ENCODE measurements at places on chromosomes 2 and 18.

- no peak for DNase-seq
Observed at GRCh38 chr18:61596296-61596695, 263.1 kb downstream of the CDH20 start.

DNA sequence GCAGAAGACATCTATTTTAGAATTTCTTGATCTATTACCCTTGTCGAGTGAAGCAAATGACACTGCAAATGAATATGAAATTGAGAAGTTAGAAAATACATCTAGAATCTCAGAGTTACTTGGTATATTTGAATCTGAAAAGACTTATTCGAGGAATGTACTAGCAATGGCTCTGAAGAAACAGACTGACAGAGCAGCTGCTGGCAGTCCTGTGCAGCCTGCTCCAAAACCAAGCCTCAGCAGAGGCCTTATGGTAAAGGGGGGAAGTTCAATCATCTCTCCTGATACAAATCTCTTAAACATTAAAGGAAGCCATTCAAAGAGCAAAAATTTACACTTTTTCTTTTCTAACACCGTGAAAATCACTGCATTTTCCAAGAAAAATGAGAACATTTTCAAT is 370.4 kb downstream of the XIRP2 start:
- no peak for DNase-seq

DNA sequence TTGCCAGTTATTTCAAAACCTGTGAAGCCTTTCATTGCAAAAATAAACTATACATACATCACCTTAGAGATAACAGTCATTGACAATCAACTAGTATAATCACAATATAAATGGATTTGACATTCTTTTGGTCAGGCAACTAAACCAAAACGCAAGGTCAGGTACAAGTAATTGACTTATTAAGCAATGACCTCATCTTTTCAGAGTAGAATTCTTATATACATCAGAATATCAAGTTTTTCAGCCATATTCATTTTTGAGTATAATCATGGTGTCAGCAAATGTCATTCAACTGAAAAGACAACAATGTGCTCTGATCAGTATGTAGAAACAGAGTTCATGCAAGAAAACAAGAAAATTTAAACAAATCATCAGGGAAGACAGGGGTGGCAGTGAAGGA is 208.6 kb downstream of the TGIF1 start:
- no peak for DNase-seq

- DNase-seq: no peak
Observed at GRCh38 chr2:201709747-201710146, 11.3 kb upstream of the MPP4 start.

- no peak for DNase-seq
Observed at GRCh38 chr2:237884681-237885080, 25.3 kb downstream of the RAMP1 start.

DNA sequence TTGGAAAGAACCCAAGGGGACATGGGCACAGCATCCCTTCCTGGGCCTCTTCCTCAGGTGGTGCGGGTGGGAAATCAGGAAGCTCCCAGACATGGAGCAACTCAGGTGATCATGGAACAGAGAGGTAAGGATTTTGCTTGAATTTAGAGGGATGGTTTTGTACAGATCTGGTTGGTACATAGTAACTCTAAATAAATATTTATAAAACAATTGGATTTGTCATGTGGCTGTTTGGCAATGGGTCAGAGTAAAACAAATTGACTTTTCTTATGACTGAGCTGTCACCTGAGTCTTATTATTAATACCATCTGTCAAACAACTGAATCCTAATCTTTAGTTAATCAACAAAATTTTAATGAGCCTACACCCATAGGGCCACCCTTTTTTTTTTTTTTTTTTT is 19.4 kb upstream of the TMEM178A start:
- DNase-seq: no peak

DNA sequence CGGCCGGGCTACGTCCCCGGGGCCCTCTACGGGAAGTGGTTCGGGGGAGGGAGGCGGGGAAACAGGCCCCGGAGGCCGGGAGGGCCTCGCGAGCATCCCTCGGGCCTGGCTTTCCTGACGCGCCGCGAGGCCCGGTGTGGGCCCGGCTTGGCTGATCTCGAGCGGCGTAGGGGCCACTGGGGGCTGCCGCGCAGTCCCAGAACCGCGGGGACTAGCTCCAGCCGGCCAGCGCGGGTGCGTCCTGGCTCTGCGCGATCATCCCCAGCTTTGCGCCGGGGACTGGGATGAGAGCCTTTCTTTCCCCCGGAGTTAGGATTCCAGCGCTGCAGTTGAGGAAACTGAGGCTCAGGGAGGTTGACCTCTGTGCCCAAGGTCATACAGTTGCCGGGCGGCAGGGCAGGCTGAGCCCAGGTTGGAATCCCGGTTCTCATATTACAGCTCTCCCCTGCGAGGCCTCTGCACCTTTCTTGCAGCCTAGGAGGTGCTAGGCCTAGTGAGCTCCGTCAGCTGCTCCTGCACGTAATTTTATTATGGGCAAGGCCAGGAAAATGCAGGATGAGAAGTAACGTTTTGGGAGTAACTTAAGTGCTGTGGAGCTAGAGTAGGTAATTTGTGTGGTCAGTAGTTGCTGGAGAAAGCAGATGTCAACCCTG is 501 bp downstream of the LPIN1 start:
- no peak for DNase-seq

DNA sequence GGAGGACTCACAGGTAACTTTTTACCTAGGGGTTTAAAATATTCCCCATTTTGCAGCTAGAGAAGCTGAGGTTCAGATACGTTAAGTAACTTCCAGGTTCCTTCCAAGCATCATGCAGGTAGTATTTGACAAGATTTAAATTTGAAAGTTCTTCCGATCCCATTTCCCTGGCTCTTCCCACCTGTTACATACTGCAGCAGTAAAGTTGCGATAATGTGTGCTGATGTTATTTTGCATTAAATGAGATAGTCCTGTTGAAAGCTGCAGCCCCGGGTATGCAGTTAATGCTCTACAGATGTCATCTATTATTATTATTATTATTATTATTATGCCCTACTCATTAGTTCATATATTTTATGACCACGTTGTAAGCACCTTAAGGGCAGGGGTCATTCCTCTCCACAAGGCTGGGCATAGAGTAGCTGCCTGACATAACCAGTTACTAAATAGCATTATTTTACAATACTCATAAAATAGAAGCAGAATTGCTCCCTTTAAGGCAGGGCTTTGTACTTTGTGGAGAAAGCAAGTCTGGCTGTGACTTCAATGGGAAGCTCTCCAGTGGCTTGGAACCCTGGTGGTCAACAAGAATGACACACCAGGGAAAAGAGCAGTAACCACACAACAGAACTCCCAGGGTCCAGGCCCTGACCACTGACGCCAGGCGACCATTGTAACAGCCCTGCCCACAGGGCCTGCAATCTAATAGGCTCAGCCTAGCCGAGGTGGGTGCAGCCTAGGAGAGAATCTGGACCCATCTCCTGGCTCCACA is 112.0 kb upstream of the STPG4 start:
- DNase-seq: no peak

DNA sequence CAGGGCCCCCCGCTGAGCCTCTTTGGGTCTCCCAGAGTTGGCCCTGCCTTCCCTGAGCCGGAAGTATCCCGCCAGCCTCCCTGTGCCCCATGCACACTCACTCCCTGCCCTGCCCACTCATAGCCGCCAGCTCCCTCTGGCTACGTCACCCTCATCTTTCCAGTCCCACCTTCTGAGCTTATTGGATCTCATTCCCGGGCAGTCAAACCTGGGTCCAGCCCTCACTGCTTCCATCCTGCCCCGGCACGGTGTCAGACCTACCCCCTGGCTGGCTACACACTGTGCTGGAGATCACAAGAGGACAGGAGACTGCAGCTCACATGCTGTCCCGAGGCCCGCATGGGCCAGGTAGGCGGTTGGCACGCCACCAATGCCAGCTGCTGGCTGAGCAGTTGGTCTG is 147.2 kb downstream of the ASB1 start:
- no peak for DNase-seq

GRCh38 chr2:232486558-232487384 is 863 bp downstream of the ECEL1 start:
- no peak for DNase-seq

- no peak for DNase-seq
Observed at GRCh38 chr2:140650825-140651224, 1480.0 kb downstream of the LRP1B start.

- DNase-seq: no peak
Observed at GRCh38 chr2:15588329-15588919, 3.2 kb upstream of the DDX1 start.

GRCh38 chr18:28163201-28163775 is 13.6 kb downstream of the CDH2 start:
- DNase-seq: no peak

DNA sequence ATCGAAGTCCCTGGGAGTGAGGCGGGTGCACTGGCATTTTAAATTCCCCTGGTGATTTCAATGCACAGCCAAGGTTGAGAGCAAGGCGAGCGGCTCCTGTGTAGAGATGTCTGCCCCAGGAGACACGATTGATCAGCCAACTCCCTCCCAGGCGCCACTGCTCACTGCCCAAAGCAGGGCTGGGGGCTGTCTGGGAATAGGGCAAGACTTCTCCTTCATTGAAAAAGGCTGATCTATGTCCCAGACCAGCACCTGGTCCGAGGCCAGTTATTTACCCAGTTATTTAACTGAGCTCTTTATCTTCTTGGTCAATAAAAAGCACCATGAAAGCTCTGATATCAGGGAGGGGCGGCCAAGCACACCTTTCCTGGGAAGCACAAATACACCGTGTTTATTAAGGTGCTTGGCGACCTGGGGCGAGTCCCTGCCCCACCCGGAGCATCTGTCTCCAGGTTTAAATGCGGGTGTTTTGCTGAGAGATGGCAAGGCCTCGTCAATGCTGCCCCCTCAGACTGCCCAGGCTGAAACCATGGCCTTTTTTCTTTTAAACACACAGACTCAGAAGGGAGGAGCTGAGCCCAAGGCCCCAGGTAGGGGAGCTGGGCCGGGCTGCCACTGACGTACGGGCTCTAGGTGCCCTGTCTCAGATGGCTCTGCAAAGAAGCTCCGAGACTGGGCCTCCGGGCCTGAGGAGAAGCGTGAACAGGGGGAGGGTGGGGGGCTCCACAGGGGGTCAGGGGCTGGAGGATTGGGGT is 73.9 kb upstream of the HPCAL1 start:
- no peak for DNase-seq

GRCh38 chr18:46387441-46388131 is 269.4 kb downstream of the LOXHD1 start:
- no peak for DNase-seq

DNA sequence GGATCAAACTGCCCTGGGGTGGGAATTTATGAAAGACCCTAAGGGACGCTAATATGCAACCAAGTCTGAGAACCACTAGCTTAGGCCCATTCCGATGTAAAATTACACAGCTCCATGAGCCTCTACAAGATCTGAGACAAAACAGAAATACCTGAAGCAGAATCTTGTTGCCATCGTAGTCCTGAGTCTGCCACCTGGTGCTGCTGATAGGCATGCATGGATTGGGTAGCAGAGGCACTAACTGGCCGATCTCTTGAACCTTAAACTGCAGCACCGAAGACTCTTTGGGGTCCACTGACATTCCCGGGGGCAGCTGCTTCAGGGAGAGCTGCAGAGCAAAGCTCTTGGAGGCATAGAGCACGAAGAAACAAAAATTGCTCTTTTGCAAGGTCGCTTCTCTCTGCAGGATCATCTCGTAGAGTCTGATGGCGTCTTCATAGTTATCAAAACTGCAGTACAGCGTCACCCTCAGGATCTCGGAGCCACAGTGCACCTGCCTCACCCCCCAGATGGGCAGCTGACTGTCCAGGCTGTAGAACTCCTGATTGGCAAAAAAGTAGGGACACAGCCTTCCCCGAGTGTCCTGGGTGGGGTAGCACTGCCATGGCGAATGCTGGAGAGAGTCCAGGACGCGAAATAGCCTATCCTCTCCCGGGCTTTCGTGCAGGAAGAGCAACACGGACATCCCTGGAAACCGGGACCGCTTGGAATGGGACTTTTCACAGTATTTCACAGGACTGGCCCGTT is 848 bp downstream of the FAM124B start:
- no peak for DNase-seq

GRCh38 chr2:230471074-230471473 is 55.1 kb downstream of the SP100 start:
- DNase-seq: no peak

DNA sequence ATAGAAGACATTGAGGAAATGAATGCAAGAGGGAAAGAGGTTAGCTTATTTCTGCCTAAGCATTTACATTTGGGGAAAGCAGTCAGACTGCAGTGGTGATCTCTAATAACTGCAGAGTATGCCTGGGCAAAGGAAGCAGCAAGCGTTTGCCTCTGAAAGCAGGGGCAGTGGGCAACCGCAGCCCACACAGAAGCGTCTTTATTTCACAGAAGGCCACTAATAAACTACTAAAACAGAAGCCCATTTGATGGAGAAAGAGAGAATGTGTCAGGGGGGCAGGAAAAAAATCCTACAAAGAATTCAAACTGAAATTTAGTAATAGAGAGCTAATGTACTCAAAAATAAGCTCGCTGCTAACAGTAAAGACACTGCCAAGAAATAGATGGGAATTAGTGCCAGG is 53.1 kb downstream of the LRRTM4 start:
- no peak for DNase-seq

GRCh38 chr2:170744248-170745002 is 25.8 kb upstream of the ERICH2 start:
- DNase-seq: no peak

GRCh38 chr18:27363872-27364271 is 178.8 kb upstream of the CHST9 start:
- no peak for DNase-seq

- DNase-seq: no peak
Observed at GRCh38 chr2:70357684-70358071, 55.8 kb upstream of the FAM136A start.

DNA sequence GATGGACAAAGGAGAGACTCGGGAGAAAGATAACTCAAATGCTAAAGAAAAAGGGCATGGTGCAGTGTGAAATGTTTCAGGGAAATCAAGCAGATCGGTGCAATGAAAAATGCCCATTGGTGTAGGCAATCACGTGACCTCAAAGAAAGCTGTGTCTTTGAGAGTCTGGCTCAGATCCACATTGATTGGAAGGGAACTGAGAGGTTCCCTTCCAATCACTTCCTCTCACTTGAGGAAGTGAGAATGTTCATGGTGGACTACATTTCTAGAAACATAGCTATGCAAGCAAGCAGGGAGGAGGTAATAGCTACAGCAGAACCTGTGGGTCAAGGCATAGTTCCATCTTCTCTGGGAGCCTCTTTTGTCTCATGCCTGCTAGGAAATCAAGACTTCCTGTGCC is 187.4 kb downstream of the LPIN1 start:
- no peak for DNase-seq

DNA sequence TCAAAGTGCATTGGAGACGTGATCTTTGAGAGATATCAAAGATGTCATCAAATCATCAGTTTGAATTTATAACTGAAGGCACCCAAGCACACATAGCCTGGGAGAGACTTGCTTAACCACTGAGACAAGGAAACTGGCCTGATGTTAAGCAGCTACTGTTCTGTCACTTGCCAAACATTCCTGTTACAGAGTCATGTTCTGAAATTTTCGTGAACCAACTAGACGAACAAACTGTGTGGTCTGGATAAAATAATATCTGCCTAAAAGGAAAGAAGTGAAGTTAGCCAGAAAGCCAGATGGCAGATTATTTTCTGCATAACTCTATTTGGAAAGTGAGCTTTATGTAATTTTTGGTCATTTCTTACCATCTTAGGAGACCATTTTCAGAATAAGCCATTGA is 51.4 kb downstream of the SPATS2L start:
- no peak for DNase-seq

Data from stimulated activated CD4-positive, alpha-beta T cell treated with anti-CD3 and anti-CD28 coated beads, Interleukin-15, amount 100 ng/mL, for 1 hour (primary cell).